COLO829 (cell line): ENCODE measurements at places on chromosomes 7 and 10.

GRCh38 chr10:17237915-17238444, 9.9 kb downstream of the VIM start:
- no peak for DNase-seq

DNA sequence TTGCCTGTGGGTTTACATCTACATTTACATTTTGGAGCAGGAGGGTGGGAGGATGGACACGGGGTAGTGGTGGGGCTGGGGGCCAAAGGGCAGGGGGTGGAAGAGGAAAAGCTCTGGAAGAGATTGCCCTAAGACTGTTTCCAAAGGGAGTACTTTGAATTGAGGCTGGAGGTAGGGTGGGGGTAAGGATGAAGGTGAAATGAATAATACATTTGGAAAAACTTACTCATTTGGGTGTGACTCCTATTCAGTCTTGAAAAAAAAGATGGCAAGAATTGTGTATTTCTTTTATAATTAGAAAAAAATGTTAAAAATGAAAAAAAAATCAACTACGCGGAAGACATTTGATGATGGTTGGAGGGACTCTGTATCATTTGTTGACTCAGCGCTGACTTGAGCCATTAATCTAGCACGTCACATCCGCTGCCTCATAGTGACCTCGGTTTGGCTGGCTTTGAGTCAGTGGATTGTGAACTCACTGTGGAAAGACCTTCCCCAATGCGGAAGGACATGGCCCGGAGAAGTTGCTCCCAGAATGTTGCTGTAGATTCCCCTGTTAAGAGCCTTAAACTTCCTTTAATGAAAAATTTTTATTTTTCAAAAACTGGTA, 2.8 kb downstream of the FAM180A start:
- DNase-seq: no peak

DNA sequence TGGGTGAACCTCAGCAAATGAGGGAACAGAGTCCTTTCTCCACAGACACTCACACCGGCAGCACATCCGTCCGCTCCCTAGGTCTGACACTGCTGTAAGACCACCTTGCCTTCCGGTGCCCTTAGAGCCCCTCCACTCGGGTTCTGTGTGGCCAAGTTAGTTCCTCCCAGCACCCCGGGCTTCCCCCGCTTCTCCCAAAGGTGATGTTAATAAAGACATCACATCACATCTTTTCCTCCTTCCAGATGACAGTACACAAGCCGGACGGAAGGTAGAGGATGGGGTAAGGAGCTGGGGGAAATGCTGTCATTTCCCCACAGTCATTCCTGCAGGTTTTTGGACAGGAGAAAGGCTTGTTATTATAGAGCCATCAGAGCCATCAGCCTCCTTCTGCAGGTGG, 42.3 kb downstream of the OAT start:
- no peak for DNase-seq

- DNase-seq: no peak
Observed at GRCh38 chr10:15083674-15084501, 4.7 kb downstream of the ACBD7 start.

- DNase-seq: no peak
Observed at GRCh38 chr10:74058071-74058470, 60.2 kb downstream of the VCL start.

DNA sequence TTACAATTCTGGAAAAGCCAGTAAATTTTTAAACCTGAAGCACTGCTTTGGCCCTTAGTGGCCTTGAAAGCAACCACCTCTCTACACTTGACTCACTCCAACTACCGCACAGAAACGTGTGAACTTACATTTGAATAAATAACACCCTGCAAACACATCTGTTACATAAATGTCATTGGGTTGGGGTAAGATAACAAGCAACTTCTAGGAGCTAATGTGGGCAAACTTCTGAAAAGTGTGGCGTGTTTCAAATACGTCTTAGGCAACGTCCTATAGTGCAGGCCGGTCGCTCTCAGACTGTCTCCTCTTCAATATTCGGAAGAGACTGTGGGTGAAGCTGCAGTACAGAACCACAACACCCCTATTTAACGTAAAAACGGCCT, 474 bp downstream of the ORC5 start:
- DNase-seq: no peak

- DNase-seq: no peak
Observed at GRCh38 chr10:132183046-132183445, 3.7 kb upstream of the DPYSL4 start.
